ENCODE measurements at places on chromosomes 7 and 10. TPM values are rescaled to one million over a fixed set of nuclear protein-coding genes. Genes with fewer than 3 reads are reported as not detected.

Gene CTTNBP2
- 15.7 TPM for total RNA-seq

Gene JAZF1
- 9.1 TPM for total RNA-seq

Gene TMEM106B
- 32.6 TPM for total RNA-seq

Gene AGBL3
- total RNA-seq, result 1.2 TPM

Gene GIMAP8
- not detected for total RNA-seq

Gene WNT8B
- not detected for total RNA-seq

Gene STEAP1B
- total RNA-seq, result 3.2 TPM

Gene NPFFR1
- not detected for total RNA-seq

DNA sequence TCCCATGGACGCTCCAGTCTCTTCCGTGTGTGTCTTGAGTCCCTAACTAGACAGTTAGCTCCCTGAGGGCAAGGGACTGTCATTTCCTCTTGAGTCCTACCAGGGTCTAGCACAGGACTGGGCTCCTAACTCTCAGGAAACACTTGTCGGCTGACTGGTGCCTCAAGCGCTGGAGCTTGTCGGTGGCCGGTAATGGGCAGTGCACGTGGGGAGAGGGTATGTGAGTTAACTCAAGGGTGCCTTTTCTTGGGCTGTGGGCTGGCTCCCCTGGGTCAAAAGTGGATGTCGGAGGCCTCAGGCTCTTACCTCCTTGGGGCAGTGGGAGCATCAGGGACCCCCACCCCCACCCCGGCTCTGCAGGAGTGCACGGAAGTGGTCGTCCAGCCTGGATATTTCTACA lies 32.9 kb downstream of the ZNF775 start:
- no peak for DNase-seq

DNA sequence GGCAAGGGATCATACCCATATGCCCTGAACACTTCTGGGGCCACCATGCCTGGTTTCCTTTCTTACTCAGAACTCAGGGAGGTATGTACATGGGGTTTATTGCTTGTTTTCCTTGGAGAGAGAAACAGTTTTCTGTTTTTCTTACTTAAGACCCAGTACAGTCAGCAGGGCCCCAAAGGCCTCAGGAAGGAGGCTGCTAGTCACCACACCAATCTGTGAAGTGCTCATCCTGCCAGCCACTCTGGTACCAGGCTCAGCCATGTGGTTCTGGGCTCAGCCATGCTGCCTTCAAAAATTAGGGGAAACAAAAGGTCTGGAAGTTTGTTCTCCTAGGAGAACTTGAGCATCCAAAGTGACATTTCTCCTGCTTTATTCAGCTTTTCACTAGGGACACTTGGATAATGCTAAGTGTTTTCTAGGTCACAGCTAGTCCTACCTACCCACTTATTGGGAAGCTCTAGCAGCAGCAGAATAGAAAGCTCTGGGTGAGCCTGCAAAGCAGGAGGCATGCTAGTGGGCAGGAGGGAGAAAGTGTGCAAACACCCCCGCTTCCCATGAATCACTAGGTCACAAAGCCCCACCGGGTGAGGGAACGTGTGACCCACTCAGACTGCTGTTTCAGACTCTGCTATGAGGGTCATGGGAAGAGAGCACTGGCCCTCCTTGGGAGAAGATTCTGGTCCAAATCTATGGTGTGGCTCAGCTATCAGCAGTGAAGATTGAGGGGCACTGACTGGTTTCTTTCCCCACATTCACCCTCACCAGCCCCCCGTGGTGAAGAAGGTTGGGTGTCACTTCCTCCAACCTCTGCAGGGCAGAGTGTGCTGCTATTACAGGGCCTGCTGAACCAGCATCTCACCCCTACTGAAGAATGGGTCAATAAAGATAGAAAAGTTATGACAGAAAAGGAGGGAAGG lies 23.9 kb downstream of the NUDCD3 start:
- no peak for DNase-seq

GRCh38 chr10:132176623-132177500 lies 9.9 kb upstream of the DPYSL4 start:
- no peak for DNase-seq

DNA sequence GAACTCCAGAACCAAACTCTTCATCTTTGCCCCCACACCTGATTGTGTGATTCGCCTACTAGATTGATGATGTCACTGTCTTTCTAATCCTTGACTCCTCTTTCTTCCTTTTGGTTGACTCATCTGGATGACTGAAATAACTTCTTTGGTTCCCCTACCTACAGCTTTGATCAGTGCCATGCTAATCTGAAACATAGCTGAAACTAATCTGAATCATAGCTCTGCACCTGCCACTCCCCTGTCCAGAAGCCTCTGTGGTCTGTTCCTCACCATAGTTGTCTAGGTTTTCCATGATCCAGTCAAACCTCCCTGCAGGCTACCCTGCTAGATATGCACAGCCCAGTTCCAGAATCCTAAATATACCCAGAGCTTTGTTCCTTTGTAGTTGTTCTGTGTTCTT lies 51.9 kb downstream of the ZNF365 start:
- DNase-seq, result no peak

DNA sequence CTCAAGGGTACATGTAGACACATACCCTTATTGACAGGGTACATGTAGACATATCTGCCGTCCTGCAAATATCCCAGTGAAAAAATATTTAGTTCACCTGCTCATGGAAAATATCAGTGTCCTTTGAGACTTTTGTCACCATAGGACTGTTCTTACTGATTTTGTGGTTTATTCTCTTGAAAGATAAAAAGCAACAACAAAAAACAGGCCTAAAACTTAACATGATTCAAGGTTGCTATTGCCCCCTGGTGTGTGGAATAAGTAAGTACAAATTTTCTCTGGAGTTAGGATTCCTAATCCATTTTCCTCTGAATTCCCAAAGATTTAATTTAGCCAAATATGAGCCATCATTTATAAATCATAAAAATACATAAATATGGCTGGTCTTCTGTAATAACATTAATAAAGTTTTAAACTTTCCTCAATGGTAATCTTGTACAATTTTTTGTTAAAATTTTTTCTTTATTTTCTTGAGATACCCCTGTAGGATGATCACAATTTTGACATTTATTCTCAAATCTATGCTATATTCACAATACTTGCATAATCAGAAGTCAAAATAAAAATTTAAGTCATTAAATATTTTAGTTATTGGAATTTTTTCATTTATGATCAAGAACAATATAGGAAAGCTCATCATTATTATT lies 741.4 kb upstream of the POT1 start:
- DNase-seq, result no peak

DNA sequence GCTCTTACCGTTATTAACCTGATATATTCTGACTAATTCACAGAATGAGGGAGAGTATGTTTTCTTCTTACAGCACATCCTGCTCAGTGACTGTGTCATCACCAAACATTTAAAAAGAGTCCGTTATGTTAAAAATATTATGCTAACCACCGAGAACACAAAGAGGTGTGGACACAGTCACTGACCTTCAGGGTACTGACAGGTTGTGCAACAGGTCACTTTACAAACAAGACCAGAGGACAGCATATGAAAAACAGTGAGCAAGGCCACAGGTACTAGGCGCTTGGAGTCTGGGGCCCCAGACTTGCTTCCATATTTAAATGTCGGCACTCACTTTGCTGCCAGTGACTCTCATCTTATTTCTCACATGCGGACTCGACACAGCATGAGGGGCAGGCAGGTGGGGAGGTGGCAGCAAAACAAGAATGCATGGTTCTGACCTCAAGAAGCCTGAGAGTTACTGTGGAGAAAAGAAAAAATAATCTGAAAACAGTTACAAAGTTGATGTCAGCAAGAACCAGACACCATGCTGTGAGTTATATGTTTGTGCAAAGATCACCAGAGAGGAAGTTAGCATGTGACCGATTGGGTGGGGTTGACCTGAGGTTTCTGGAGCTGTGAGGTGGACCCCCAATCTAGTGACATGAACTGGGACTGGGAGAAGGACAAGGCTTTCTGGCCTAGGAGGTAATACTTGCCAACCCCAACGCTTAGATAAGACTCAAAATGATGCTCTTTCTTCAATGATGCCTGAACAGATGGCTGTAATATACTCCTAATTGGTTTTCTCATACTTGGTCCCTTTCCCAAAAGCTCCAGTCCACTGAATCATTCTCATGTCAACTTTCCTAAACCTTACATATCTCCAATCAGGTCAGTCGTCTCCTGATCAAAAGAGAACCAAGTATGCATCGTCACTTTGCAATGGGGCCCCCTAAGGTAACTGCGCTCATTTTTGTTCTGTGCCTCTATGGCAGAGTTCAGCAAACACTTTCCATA lies 102.4 kb downstream of the HIPK2 start:
- DNase-seq, result no peak

GRCh38 chr10:64191286-64191685 lies 670.1 kb downstream of the REEP3 start:
- no peak for DNase-seq

DNA sequence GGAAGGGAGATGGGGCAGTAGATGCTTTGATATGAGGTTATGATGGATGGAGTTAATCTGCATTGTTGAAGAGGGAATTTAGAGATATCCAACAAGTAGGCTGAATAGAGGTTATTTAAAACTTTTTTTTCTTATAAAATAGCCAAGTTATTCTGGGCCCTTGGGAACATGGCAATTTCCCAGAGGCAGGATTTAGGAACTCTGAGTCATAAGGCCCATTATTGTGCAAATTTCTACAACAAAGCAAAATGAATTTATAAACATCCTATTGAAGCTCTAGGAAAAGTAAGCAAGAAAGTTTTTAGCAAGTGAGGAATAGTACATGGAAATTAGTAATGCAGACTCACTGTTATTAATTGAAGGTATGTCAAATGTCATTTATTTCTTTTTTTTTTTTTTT lies 160.9 kb upstream of the NPY start:
- no peak for DNase-seq

- DNase-seq, result no peak
These were observed 23.4 kb upstream of the GSAP start for GRCh38 chr7:77439572-77439971.

DNA sequence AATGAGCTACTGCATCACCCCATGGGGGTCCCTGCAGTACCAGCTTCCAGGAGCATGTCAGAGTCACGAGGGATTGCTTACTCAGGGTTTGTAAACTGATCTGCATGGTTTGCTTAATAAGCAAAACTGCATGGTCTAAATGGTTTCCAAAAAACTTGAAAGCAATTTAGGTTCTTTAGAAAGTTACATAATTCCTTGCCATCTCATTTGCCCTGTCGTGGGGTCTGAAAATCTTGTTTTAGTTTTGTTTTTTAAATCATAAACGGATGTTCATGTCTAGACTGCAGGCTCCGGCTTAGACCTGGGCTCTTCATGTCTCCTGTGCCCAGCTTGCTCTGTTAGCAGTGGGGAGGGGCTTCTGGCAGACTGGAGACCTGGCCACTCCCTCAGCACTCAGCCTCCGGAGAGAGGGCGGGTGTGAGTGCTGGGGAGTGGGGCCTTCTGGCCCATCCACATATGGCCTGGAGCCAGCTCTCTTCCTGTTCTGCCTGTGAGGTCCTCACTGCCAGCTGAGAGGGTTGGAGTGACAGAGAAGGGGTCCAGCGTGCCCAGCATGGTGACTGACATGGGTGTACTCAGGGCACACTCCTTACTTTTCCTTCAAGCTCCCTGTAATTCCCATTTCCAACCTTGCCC lies 17.5 kb downstream of the PRF1 start:
- DNase-seq, result peak; percentile 91

GRCh38 chr10:79305515-79305914 lies 41.8 kb upstream of the PPIF start:
- no peak for DNase-seq

- no peak for DNase-seq
These were observed 95.3 kb upstream of the CYP26C1 start for GRCh38 chr10:92965314-92965713.

DNA sequence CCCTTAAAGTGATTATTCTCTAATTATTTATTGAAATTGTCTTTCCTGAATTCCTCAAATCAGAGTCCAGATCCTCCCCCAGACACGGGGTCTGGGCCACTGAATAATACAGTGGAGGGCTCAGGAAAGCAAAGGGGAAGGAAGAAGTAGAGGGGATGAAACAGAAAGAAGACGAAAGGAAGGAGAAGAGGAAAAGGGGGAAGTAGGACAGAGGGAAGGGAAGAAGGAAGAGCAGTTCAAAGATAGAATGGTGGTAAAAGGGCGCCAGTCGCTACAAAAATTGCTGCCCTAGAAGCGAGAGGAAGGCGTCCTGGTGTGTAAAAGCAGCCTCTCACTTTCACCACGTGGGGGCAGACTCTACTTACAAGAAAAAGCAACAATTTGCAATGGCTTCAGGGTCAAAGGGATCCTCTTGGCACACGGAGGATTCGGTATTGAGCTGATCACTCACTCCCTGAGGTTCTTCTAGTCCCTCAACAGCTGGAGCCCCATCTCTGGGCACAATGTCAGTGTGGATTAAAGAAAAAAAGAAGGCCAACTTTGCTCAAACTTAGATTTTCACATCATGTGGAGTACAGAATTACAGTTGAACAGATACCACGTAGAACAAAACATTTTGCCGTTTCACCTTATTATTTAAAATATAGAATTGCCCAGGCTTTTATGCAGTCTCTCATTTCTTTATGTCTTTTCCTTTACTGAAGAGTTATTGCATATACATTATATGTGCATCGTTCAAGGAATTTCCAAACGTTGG lies 31.4 kb upstream of the NPVF start:
- DNase-seq, result peak; percentile 78

DNA sequence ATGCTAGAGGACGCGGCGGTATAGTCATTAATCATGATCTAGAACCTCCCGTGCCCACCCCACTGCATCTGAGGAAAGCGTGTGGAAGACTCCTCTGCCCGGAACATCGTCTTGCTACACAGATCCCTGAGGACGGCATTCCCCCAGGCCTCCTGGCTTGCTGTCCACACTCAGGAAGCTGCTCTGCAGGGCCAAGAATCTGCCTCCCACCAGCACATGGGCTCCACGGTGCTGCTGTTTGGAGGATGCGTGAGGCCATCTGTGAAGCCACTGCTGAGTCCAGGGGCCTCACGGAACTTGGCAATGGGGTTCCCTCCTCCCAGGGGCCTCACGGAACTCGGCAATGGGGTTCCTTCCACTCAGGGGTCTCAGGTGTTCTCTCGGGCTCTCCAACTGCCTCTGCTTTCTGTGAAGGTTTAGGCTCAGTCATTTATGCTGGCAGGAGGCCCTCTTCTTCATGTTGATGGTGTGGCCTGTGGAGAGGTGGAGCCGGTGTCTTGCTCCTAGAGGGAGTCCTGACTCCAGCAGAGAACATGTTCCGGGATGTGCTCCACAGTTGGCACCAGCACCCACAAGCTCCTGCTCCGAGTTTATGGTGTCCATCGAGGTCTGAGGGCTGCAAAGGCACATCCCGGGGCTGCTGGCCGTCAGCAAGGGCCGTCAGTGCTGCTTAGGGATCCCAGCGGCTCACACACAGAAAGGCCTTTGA lies 273.3 kb downstream of the DNAJB6 start:
- DNase-seq, result no peak

GRCh38 chr10:124057601-124058000 lies 35.8 kb downstream of the CHST15 start:
- no peak for DNase-seq

GRCh38 chr10:8063935-8064334 lies 9.4 kb downstream of the GATA3 start:
- DNase-seq, result peak; percentile 29

DNA sequence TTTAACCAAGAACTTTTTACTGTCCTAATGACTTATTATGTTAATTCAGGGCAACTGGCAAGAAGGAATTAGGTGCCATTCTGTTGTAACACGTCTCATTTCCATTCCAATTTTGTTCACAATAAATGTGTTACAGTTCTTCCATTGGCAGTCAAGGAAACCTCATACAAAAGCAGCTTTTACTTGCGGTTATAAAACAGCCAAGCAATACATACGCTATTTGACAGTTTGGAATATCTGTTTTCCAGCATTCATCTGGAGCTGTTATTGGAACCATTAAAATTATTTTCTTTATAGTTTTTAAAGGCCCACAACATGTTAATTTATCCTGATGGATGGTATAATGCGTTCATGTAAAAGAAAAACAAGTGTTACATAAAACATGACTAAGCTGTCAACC lies 33.3 kb downstream of the MTERF1 start:
- DNase-seq, result no peak

GRCh38 chr10:34811968-34812514 lies 3.1 kb downstream of the PARD3 start:
- DNase-seq, result no peak
